ENCODE measurements at places on chromosomes 7 and 10.

- DNase-seq: peak; percentile 46
Measured at GRCh38 chr7:97499204-97499603, 232.7 kb upstream of the TAC1 start.

DNA sequence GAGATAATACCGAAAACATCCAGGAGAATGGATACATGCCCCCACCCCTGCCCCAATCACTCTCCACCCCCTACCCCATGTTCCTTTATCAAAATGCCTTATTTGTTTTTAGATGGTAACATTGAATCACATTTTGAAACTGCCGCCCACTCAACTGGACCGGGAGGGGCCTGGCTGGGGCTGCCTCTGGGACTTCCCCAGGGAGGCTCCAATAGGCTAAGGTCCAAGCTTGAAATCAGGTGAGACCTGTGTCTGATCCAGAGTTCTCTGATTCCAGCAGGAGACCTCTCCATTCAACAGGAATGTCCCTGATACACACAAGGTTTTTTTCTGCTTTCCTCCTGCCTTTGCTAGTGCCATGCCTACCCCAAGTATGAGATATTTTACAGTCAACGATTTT is 43.8 kb upstream of the ACSL5 start:
- DNase-seq: no peak

- DNase-seq: no peak
Measured at GRCh38 chr7:156576216-156577058, 64.1 kb upstream of the RNF32 start.

GRCh38 chr10:13158401-13158800 is 3.0 kb upstream of the MCM10 start:
- DNase-seq: no peak

GRCh38 chr10:132654121-132654571 is 116.6 kb downstream of the INPP5A start:
- no peak for DNase-seq

GRCh38 chr10:44985175-44985681 is 6.6 kb upstream of the DEPP1 start:
- no peak for DNase-seq

GRCh38 chr7:129494041-129494440 is 8.3 kb upstream of the SMKR1 start:
- DNase-seq: peak; percentile 96

DNA sequence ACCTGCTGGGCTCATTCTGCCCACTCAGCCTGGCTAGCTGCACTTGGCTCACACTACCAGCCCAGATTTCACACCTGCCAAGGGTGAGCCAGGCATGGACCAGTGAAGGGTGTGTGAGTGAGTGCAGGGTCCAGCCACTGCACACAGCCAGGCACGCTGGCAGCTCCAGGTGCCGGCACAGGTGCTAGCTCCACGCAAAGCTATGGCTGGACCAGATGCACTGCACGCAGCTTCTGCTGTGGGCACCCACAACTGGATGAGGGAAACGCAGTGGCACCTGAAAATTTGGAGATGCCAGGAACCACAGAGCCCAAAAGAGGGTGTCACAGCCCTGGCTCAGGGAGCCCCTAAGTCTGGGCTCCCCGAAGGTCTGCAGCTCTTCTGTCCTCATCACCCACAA is 24.9 kb upstream of the TES start:
- no peak for DNase-seq

DNA sequence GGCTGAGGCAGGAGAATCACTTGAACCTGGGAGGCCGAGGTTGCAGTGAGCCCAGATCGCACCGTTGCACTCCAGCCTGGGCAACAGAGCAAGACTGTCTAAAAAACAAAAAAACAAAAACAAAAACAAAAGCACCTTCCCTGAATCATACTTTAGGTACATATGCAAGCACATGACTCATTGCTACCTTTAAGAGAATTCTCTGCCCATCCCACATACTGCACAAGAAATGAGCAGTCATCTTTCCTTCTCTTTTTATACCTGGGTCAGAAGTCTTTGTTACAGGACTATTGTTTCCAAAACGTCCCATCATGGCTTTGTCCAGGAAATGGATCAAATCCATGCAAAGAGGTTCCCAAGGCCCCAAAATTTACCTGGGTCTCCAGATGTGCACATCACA is 21.5 kb upstream of the AKR1B10 start:
- peak; percentile 86 for DNase-seq

DNA sequence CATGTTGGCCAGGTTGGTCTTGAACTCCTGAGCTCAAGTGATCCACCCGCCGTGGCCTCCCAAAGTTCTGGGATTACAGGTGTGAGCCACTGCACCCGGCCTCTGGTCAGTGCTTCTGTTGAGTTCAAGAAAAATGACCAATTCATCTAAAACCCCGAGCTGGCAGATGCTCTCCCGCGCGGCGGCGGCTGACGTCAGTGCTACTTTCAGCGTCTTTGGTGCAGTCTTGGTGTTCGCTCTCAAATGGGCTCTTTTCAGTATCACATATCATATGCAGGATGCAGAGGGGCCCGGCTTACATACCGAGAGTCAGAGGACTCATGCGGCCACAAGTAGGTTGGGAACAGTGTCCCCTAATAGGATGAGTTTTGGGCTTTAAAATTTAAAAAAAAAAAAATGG is 125.9 kb downstream of the CUX1 start:
- no peak for DNase-seq

- DNase-seq: no peak
Measured at GRCh38 chr10:80602881-80603280, 65.2 kb downstream of the SH2D4B start.

DNA sequence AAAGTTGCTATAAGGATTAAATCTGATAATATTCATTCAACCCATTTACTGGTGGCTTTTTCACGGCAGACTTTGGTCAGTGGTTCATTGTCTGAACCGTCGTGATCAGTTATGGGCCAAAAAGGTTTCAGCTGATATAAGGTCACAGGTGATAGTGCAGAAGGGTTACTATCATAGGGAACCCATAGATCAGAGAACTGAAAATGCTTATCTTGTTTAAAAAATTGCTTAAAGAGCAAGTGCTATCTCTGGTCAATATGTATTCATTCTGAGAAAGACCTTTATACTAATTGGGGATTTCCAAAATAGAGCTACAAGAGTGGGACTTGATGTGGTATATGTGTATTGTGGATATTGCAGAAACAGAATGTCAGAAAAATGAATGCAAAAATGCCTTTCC is 147.8 kb upstream of the SEMA3E start:
- no peak for DNase-seq

- DNase-seq: peak; percentile 93
Measured at GRCh38 chr10:85642421-85643170, 724.0 kb downstream of the GRID1 start.

DNA sequence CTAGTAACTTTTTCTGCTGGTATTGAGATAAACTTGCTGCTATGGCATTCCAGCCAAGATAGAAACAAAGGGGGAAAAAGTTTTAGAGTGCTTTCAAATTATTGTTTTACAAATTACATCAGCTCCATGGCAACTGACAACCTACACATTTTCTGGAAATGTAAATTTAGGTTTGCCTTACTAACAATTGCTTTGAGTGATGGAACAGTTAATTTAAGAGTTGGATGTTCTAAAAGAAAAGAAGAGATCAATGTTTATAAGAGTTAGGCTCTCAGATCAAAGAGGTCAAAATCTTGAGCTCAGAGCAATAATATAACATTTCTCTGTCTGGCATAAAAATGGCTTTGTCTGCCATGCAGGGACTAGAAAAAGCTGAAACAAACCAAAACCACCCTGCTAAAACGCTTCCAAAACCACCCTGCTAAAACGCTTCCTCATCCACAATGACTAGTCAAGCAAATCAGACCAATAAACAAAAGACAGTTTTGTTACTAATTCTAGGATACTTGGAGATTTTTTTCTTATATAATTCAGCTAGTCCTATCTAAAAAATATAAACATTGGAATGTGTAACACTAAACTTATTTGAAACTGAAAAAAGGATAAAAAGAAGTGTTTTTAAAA is 32.3 kb downstream of the ORC5 start:
- DNase-seq: no peak

GRCh38 chr7:44377134-44377463 is 51.7 kb upstream of the CAMK2B start:
- no peak for DNase-seq

DNA sequence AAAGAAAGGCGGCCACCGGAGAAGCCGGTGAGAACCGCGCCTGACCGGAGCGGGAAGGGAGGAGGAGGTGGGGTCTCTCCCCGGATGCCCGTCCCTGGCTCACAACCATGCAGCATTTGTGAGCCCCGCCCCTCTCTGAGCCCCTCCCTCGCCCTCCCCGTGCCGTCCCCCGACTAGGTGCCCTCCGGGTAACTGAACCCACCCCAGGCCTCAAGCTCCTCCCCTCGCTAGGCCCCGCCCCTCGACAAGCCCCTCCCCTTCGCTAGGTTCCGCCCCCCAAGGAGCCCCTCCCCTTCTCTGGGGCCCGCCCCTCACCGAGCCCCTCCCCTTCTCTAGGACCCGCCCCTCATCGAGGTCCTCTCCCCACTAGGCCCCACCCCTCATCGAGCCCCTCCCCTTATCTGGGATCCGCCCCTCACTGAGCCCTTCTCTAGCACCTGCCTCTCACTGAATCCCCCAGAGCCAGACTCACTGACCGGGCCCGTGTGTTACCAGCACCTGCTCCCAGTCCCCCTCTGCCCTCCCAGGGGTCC is 42.2 kb upstream of the HSPB1 start:
- no peak for DNase-seq

DNA sequence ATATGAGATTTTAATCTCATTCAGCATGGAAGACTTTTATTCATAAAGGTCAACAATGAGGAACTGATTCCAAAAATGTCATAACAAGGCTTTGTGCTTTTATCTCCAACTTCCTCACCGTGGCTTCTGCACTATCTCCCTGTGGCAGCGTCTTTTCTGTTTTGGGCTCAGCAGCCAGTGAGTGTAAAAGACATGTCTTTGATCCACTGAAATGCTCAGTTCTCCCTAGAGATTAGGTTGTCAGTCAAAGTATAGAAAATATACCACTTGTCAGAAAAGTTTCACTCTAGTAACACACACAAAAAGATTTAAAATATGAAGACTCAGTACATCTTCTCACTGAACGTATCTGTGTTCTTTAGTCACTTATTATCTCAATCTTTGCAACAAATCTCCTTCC is 901.8 kb upstream of the ZWINT start:
- no peak for DNase-seq

DNA sequence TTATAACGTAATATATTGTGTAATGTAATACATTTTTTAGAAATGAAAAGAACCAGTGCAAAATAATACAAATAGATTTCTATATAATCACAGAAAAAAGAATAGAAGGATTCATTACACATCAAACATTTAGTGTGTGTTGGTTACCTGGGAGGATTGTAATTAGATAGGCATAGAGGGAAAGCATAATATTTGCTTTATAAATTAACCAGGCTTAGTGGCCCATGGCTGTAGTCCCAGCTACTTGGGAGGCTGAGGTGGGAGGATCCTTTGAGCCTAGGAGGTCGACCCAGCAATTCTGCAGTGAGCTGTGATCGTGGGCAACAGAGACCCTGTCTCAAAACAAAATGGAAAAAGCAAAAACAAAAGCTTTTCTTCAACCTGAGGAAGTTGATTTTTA is 5.0 kb upstream of the CNOT4 start:
- DNase-seq: no peak

GRCh38 chr10:22605168-22605567 is 109.2 kb downstream of the PIP4K2A start:
- peak; percentile 83 for DNase-seq

- peak; percentile 67 for DNase-seq
Measured at GRCh38 chr10:118373786-118374185, 31.7 kb upstream of the FAM204A start.

GRCh38 chr7:116331020-116331419 is 120.7 kb downstream of the TES start:
- no peak for DNase-seq

- DNase-seq: peak; percentile 49
Measured at GRCh38 chr7:15309872-15310271, 251.9 kb downstream of the AGMO start.

- no peak for DNase-seq
Measured at GRCh38 chr7:26419198-26419597, 127.5 kb downstream of the SNX10 start.

DNA sequence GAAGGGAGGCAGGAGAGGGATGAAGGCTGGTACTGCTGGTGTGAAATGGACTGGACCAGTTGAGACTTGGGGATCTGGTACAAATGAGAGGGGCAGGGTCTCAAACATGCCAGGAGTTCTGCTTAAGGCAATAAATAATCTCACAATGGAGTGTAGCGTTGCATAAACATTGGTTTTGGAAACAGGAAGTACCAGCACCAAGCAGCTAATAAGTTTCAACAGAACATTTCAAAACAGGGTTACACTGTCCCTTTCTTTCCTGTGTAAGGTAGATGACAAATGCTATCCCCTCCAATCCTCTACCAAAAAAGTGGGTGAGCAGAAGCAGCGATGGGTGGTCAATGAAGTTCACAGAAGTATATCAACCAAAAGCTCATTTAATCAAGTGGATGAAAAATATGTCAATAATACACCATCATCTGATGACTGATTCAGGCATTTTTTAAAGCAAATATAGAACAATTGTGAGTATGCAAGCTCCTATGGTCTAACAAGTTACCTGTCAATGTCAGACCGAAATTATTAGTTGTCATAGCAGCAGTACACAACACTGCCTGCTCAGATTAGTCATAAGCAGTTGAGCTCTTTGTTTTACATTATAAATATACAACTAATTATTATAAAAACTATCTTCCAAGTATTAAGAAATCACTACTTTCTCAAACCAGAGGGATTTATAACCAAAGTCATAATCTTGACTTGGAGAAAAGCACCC is 220.0 kb downstream of the FAM107B start:
- peak; percentile 89 for DNase-seq

GRCh38 chr10:5694573-5694972 is 9.9 kb downstream of the TASOR2 start:
- DNase-seq: no peak

DNA sequence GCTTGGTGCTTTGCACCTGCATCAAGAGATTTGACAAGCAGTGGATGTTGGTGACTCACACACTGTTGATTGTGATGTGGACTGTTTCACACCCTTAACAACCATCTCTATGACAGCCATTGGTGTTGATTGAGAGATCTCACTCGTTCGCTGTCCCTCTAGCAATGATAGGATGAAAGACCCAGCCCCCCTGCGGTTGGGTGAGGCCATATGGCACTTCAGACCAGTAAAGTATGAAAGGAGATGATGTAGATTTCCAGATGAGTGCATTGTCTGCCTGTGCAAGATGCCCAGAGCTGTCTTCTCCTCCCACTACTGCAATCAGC is 138.7 kb upstream of the PRR15 start:
- DNase-seq: peak; percentile 14

DNA sequence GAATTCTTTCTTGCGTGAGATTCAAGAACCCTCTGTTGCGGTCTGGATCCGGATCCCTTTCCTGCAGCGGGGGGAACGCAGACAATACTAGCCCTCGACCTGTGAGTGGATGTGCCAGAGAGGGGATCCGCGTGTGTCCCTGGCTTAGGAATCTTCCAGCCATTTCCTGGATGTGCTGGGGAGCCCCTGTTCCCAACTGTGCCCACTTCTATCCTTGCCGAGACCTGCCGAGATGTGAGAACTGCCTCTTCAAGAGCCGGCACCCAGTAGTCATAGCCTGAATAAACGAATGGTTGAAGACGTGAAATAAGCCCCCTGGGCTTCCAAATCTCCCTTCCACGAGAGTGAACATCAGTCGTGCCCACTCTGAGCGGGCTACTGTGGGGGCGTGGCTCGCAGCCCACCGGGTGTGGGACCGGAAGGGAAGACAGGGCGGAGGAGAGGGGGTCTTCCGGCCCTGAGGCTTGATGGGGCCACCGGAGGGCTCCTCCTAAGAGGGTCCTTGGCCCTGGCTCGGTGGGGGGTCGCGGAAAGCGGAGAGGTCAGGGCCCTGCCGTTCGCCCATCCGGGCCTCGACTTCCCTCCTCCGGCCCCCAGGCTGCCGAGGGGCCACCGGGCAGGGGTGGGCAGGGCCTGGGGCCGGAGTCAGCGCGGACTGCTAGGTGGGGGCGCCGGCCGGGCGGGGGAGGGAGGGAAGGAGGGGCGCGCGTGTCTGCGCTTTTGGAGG is 1.3 kb upstream of the CCDC136 start:
- no peak for DNase-seq
